Fibroblast of the aortic adventitia (primary cell): ENCODE measurements at places on chromosomes 13 and 19. TPM values are rescaled to one million over a fixed set of nuclear protein-coding genes. Genes with fewer than 3 reads are reported as not detected.

FBL gene
- 105 and 162 TPM in 2 replicates for total RNA-seq

TNNI3 gene
- total RNA-seq: not detected in 2 replicates

CDX2 gene
- not detected in 2 replicates for total RNA-seq

FAM174C gene
- 25.2 and 123 TPM in 2 replicates for total RNA-seq

C3 gene
- 93.5 and 1,485 TPM in 2 replicates for total RNA-seq

MISP gene
- total RNA-seq: 0.09 TPM in 1 of 2 replicates, not detected in the other

NFIX gene
- total RNA-seq: 68.0 and 160 TPM in 2 replicates

ODAD3 gene
- 0.08 and 0.45 TPM in 2 replicates for total RNA-seq

TPP2 gene
- total RNA-seq: 65.7 and 148 TPM in 2 replicates

SIGLEC7 gene
- total RNA-seq: 0.41 TPM in 1 of 2 replicates, not detected in the other

HCST gene
- total RNA-seq: 0.81 and 2.7 TPM in 2 replicates

OLFM4 gene
- total RNA-seq: 0.09 TPM in 1 of 2 replicates, not detected in the other

TMEM59L gene
- 1.2 and 2.2 TPM in 2 replicates for total RNA-seq

OR7C1 gene
- total RNA-seq: not detected in 2 replicates

CD37 gene
- total RNA-seq: not detected in 2 replicates

ZNF223 gene
- total RNA-seq: 6.5 and 34.9 TPM in 2 replicates

FBN3 gene
- not detected in 2 replicates for total RNA-seq

ENOX1 gene
- total RNA-seq: 7.4 and 16.4 TPM in 2 replicates

CRB3 gene
- total RNA-seq: not detected in 2 replicates

ANKLE1 gene
- 0.09 and 0.41 TPM in 2 replicates for total RNA-seq

ZNF358 gene
- total RNA-seq: 33.9 and 113 TPM in 2 replicates

OR7D2 gene
- not detected in 2 replicates for total RNA-seq

NALCN gene
- total RNA-seq: 1.1 and 3.1 TPM in 2 replicates

IGFL3 gene
- total RNA-seq: not detected in 2 replicates

ADAMTS10 gene
- total RNA-seq: 15.8 and 18.5 TPM in 2 replicates

TEX29 gene
- not detected in 2 replicates for total RNA-seq

CCL25 gene
- total RNA-seq: not detected in 2 replicates

HSPB6 gene
- total RNA-seq: 297 and 713 TPM in 2 replicates

AMER2 gene
- total RNA-seq: not detected in 2 replicates

METTL21C gene
- 1.8 TPM in 1 of 2 replicates, not detected in the other for total RNA-seq

ZIM2 gene
- not detected in 2 replicates for total RNA-seq

CYP2A6 gene
- not detected in 2 replicates for total RNA-seq

IRGC gene
- total RNA-seq: not detected in 2 replicates

MCOLN1 gene
- 12.0 and 17.3 TPM in 2 replicates for total RNA-seq

CYP4F22 gene
- not detected in 2 replicates for total RNA-seq

REEP6 gene
- 0.65 and 2.8 TPM in 2 replicates for total RNA-seq

TNFSF9 gene
- total RNA-seq: 1.7 and 2.6 TPM in 2 replicates

ZNF497 gene
- total RNA-seq: 0.98 and 1.1 TPM in 2 replicates

ZNF700 gene
- 7.9 and 11.4 TPM in 2 replicates for total RNA-seq

C1QTNF9 gene
- not detected in 2 replicates for total RNA-seq

PSG1 gene
- 0.72 TPM in 1 of 2 replicates, not detected in the other for total RNA-seq

ZNF491 gene
- total RNA-seq: 0.99 and 2.9 TPM in 2 replicates

ZNF729 gene
- not detected in 2 replicates for total RNA-seq

DNAAF3 gene
- total RNA-seq: 0.33 and 1.5 TPM in 2 replicates

ZNF93 gene
- 2.0 and 10.0 TPM in 2 replicates for total RNA-seq

APOE gene
- total RNA-seq: 1.6 and 309 TPM in 2 replicates

GGACT gene
- total RNA-seq: 5.9 and 9.1 TPM in 2 replicates

HIPK4 gene
- 0.18 TPM in 1 of 2 replicates, not detected in the other for total RNA-seq

SHISA7 gene
- total RNA-seq: not detected in 2 replicates

KIR3DL1 gene
- not detected in 2 replicates for total RNA-seq

KHSRP gene
- 30.4 and 86.5 TPM in 2 replicates for total RNA-seq

ZNF17 gene
- 11.7 and 11.9 TPM in 2 replicates for total RNA-seq

CLEC11A gene
- 21.8 and 71.8 TPM in 2 replicates for total RNA-seq

ZNF600 gene
- total RNA-seq: 3.8 and 5.7 TPM in 2 replicates

KIR3DL2 gene
- total RNA-seq: not detected in 2 replicates

COL4A1 gene
- 43.7 and 258 TPM in 2 replicates for total RNA-seq

SACS gene
- 21.9 and 66.2 TPM in 2 replicates for total RNA-seq

ACER1 gene
- not detected in 2 replicates for total RNA-seq

CLC gene
- not detected in 2 replicates for total RNA-seq
